Stimulated activated CD8-positive, alpha-beta memory T cell treated with anti-CD3 and anti-CD28 coated beads, Interleukin-7, amount 100 ng/mL, for 1 hour (primary cell): ENCODE measurements at places on chromosomes 16 and 17.

GRCh38 chr16:74253161-74253938, 43.3 kb upstream of the PSMD7 start:
- DNase-seq: no peak

- DNase-seq: no peak
Observed at GRCh38 chr17:9922012-9922848, 17.2 kb upstream of the RCVRN start.

GRCh38 chr17:15181333-15181732, 83.8 kb downstream of the PMP22 start:
- DNase-seq: no peak

- no peak for DNase-seq
Observed at GRCh38 chr17:37737971-37738370, 6.9 kb downstream of the HNF1B start.

- DNase-seq: no peak
Observed at GRCh38 chr17:77701996-77702395, 256.5 kb upstream of the TNRC6C start.

GRCh38 chr16:72434159-72434558, 262.2 kb upstream of the PMFBP1 start:
- no peak for DNase-seq

GRCh38 chr16:55574811-55575210, 8.3 kb downstream of the CAPNS2 start:
- no peak for DNase-seq
